ENCODE measurements at places on chromosomes 5 and 9.

GRCh38 chr9:127177231-127177630, 54.8 kb upstream of the ANGPTL2 start:
- no peak for DNase-seq

DNA sequence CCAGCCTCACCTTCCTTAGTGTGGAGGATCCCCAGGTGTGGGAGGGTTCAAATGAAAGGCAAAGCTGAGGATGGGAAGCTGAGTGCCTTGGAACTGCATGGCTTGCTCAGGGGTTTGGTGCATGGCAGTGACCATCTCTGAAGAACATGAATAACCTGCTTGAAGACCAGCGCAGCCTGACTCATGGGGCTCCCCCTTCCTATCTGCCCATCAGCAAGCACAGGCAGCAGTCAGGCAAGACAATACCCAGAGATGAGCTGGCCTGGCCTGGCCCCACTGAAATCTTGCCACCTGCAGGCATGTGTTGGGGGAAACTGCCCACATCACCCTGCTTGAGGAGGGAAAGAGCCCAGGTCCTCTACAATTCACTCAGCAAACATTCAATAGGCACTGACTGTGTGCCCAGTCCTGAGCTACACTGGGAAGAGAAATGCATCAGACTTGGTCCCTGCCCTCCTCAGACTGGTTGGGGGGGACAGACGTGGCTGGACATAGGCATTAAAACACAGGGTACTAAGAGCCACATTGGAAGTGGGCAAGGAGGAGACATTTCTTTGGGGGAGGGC, 105.0 kb upstream of the ALDH1B1 start:
- DNase-seq = no peak

DNA sequence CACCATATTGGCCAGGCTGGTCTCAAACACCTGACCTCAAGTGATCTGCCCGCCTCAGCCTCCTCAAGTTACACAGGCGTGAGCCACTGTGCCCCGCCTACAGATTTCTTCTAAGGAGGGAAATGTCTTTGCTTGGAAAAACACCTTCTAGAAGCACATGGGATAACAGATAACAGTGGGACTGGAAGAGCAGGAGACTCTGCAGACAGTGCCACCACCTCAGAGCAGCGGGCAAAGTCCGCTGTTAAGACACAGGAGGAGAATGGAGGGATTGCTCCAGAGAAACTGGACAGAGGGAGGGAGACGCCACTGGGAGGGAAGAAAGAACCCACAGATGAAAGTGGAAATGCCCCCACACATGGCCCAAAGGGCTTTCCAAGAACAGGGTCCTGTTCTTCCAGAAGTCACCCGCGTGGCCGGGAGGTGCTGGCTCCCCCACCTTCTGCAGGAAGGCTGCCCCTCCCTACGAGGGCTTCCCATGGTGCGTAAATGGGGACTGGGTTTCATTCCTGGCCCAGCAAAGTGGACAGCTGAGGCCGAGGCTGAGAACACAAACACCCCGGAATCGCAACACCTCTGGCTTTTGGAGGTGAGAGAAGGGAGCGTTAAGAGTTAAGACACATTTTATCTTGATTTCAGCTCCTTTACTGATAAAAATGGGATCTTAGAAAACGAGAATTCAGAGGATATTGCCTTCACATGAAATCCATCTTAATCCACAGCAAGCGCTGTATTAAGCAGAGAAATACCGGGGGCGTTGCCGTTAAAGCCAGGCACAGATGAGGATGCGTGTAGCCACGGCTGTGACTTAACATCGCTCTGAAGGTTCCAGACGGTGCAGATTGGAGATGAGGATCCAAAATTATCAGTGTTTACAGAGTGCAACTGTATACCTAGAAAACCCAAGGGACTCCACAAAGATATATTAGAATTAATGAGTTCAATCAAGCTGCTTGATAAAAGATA, 11.2 kb downstream of the ADAMTS2 start:
- DNase-seq = no peak

DNA sequence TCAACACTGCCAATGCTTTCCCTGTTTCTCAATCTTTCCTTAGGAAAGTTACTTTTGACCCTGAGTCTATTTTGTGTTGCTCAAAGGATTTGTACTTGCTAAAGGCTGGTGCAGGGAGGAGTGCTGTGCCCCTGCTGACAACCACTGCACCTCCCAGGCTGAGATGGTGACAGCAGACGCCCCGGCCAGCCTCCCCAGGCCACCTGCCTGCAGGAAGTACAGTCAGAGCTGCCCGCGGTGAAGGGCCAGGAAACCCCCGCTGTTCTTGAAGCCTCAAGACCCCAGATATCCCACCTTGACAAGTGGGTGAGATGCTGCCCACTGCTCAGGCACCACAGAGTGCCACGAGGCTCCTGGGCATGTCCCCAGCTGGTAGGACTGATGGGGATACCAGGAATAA, 44.2 kb upstream of the CKMT2 start:
- DNase-seq = no peak

GRCh38 chr9:120655005-120655622, 59.2 kb downstream of the MEGF9 start:
- DNase-seq = no peak
